ENCODE measurements at places on chromosomes 13 and 19.

DNA sequence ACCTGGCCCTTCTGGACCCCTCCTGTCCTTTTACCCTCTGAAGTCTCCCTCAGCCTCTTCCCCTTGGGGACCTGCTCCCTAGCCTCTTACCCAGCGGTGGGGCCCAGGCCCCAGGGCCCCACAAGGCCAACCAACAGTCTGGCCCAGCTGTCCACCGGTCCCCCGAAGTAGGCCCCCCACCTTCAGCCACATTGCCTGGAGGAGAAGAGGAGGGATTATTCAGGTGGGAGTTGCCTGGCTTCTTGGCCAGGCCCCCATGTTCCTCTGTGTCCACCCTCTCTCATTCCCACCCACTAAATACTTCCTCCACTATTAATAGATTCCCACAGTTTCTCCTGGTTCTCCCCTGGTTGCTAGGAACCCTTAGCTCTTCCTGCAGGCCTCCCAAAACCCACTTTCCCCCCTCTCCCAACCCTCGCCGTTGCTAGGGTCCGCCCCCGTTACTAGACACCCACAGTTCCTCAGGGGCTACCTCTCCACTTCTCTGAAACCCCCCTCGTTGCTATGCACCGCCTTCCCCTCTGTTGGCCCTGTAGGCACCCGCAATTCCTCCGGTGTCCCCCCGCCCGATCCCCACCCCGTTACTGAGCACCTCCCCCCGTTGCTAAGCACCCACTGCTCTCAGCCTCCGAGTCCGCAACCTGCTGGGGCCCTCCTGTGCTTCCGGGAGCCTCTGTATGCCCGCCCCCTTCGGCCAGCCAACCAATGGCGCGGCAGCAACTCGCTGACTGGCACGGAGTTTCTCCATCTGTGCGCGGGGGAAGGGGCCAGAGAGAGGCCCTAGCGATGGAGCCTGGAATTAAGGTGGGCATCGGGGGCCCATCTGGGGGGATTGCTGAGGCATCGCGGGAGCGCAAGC lies 2.0 kb downstream of the COQ8B start:
- peak; percentile 97 for DNase-seq

- no peak for DNase-seq
Measured at GRCh38 chr19:512547-513365, 5.5 kb downstream of the TPGS1 start.

DNA sequence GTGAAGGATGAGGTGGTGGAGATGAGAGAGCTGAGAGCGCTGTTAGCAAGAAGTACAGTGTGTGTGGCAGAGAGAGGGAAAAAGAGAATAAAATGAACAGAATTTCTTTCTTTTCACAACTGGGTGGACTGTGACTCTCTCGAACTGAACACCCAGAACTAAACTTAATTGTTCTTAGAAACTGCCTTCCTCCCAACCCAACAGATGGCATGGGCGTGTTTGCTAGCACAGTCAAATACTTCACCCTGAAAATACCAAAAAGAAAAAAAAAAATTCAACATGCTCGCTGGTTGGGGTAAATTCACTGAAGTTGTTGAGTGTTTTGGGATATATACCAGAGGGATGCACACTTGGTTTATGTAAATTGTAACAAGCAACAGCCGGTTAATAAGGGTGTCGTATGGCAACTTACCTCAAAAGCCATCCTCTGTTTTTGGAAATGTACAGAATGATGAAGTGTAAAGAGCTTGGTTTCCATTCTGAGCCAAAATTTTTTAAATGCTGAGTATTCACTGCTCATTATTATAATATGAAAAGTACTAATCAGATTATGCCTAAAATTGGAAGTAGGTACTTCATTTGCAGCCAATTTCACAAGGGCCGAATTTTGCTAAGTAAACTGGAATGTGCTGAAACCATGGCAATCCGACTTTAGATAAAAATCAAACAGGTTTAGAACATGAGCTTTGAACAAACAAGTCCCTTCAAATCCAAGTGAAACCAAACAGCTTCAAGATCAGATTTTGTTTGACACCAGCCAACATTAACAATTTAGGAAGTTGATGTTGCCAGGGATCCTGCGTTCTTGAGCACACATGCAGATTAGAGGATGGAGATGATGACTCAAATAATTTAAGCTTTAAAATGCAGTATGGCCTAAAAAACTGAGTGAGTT lies 115.8 kb downstream of the ZIC5 start:
- no peak for DNase-seq

GRCh38 chr19:18523841-18524240 lies 2.0 kb upstream of the ELL start:
- DNase-seq = no peak

- no peak for DNase-seq
Measured at GRCh38 chr19:2022289-2022688, 6.8 kb upstream of the BTBD2 start.

DNA sequence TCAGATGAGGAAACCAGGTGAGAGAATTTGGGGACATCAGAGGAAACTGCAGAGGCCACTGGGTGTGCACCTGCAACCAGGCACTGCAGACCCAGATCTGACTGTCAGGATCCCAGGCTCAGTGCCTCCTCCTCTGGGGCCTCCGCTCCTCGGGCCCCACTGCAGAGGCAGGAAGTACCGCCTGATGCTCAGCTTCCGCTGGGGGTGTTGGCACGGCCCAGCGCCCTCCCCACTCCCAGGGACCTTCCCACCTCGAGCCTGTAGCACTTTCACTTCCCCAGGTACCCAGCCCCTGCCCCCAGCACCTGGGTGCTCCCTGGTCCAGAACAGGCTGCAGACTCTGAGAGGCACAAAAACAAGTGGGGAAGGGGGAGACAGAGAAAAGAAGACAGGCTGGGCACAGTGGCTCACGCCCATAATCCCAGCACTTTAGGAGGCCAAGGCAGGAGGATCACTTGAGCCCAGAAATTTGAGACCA lies 1.4 kb upstream of the CD37 start:
- DNase-seq = peak; percentile 73

DNA sequence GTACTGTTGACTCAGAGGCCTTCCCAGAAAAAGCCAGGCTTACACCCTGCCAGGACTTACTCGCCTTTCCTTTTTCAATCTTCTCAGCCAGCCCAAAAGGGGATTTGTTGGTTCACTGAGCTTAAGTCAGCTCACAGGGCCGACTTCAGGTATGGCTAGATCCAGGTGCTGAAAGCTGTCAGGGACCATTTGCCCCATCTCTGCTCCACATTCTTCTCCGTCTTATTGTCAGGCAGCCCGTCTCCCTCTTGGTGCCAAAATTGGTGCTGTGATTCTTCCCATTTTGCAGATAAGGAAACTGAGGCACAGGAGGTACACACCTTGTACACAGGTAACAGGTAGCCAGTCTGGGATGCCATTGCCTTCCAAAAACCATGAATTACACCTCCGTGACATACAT lies 2.4 kb downstream of the C19orf38 start:
- no peak for DNase-seq

DNA sequence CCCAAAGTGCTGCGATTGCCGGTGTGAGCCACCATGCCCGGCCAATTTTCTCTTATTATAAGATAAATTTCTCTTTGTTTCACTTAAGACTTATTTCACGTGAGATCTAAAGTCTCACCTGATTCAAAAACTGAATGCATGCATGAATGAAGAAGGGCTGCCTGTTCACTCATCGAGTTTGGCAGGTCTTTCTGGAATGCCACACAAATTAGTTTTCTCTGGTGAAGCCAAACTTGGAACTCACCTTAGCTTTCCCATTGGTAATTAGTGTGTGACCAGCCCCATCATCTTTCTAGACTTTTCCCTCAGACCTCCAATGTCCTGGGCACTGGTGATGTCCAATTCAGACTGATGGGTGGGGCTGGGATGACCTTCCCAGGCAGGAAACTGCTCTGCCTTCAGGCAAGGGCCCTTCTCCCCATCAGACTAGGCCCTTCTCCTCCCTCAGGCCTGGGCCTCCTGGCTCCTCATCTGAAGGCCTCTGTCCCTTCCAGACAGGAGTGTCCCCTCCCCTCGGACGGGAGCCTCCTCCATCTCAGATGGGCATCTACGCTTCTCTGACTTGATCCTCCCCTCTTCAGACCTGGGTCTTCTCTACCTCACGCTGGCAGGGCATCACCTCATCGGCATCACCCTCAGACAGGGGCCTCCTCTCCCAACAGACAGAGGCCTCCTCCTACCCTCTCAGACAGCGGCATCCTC lies 14.4 kb downstream of the C3 start:
- no peak for DNase-seq

GRCh38 chr13:36428086-36428485 lies 4.2 kb upstream of the CCNA1 start:
- DNase-seq = no peak

- no peak for DNase-seq
Measured at GRCh38 chr13:25171170-25171516, 945 bp downstream of the AMER2 start.

DNA sequence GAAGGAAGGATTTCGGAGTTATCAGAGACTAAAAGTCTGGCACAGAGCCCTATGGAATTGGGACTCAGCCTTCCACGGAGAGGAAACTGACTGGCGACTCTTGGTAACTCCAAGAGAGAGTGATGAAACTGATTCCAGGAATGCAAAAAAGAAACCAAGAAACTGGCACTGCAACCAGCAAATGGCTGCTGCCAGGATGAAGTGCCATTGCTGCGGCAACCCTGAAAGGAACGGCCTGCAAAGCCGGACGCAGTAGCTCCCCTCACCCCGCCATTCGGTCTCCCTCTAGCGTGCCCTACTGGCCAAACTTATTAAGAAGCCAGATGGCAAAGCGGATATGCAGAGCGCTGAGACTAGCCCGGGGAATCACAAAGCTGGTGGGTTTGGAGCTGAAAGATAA lies 236.0 kb downstream of the PCDH9 start:
- no peak for DNase-seq

GRCh38 chr13:50684366-50684765 lies 159.1 kb downstream of the DLEU7 start:
- no peak for DNase-seq

GRCh38 chr19:46602392-46603194 lies 1.5 kb downstream of the CALM3 start:
- DNase-seq = no peak

Data from CD4-positive, alpha-beta T cell treated with Interleukin-17A for 1 hour (primary cell).